IPS-NIHi11 (cell line): ENCODE measurements at places on chromosomes 16 and 17.

DNA sequence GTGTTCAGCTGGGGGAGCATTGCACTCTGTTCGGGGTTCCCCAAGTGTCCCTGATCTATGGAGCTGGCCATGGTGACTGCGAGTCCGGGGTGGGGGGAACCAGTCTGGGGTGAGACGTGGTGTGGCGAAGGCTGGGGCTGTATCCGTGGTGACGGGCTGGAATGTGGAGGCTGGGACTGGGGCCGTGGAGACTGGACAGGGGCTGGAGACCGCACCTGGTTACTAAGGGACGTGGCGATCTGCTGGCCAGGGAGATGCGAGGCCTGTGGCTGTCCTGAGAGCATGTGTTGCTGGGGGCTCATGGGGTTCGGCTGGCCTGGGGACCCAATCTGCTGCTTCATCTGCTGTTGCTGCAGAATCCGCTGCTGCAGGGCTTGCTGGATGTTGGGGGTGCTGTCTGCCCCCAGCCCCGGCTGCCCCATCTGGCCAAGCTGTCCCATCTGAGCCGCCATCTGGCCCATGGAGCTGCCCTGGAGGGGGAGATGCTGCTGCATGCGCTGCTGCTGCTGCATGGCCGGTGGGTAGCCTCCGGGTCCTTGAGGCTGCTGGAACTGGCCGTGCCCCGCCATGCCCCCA, 10.6 kb upstream of the TRAP1 start:
- no peak for DNase-seq

DNA sequence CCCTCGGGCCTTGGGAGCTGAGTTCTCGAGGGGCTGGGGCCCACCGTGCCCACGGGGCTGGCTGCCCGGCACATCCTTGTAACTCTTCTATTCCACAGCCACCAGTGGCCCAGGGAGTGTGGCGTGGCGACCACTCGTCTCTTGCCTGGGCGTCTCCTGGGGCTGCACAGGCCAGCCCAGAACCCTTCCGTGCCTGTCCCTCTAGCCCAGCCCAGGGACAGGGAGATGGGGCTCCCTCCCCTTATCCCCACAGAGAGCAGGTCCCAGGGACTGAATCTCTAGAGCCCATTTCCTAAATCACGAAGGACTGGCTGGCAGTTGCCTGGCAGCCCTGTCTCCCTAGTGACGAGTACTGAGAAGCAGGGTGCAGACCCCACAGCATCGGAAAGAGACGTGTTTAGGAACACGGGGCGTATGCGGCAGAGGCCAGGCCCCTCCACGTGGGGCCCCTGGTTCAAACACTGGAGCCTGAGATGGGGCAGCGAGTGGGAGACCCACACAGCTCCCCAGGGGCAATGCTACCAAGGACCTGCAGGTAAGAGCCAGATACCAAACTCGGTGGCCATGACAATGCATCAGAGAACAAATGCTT, 51.0 kb downstream of the TIMM22 start:
- no peak for DNase-seq

- DNase-seq: peak; percentile 26
These were observed 6.2 kb upstream of the DUSP14 start for GRCh38 chr17:37483311-37484039.

DNA sequence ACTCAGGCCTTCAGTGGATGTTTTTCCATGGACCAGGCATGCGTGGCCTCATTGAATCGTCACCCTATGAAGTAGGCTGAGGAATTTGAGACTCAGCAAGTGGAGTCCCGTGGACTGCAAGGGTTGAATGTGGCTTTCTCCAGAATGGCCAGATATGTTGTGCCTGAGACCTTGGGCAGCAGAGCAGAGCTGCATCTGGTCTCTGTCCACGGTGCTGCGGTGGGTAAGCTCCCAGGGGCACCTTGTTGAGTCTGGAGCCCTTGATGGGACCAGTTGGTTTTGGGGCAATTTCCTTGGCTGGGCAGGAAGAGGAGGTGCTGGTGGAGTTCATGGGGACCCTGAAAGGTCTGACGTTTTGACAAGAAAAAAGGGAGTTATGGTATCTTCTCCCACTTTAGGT, 368.1 kb upstream of the EEF2KMT start:
- no peak for DNase-seq

- no peak for DNase-seq
These were observed 4.6 kb downstream of the PYCR1 start for GRCh38 chr17:81932333-81932983.

DNA sequence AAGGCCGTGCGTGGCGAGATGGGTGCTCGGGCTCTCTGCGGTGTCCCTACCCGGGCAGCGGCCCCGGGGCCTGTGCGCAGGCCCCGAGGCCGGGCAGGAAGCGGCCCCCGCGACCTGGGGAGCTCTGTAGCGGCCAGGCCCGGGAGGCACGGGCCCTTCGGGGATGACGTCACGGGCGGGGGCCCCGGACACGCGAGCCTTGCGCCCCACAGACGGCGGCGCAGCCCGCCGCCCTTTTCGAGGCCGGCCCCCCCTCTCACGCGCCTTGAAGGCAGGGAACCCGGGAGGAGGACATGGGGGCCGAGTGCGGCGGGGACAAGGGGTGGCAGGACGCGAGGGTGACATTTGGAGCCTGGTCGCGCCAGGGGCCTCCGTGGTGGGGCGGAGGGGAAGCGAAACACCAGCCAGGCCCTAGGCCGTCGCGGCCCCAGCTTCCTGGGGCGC, 1.1 kb downstream of the RAI1 start:
- DNase-seq: no peak

GRCh38 chr17:34886831-34887230, 74.4 kb downstream of the CCT6B start:
- DNase-seq: no peak

DNA sequence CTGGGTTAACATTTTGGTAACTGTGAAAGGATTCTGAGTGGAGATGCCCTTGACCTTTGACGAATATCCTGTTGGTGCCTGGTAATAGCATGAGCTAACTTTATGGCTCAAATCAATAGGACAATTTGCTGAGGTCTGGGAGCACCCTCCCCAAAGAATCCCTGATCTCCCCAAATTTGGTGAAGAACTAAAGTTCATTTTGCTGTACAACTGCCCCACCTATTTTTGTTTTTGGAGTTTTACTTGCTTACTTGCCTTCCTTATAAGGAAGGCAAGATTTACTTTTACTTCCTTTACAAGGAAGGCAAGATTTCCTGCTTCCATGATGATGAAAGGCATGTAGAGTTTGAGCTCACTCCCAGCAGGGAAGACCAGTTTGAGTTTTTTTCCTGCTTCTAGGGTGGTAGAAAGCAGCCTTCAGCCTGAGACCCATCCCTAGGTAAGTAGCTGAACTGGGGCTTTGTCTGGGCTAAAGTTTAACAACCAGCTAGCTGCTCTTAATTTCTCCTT, 2.8 kb downstream of the KRTAP4-9 start:
- no peak for DNase-seq

GRCh38 chr16:59047114-59047513, 313.0 kb upstream of the GOT2 start:
- DNase-seq: peak; percentile 11
